ENCODE measurements at places on chromosomes 4 and X. TPM values are rescaled to one million over a fixed set of nuclear protein-coding genes. Genes with fewer than 3 reads are reported as not detected.

DNA sequence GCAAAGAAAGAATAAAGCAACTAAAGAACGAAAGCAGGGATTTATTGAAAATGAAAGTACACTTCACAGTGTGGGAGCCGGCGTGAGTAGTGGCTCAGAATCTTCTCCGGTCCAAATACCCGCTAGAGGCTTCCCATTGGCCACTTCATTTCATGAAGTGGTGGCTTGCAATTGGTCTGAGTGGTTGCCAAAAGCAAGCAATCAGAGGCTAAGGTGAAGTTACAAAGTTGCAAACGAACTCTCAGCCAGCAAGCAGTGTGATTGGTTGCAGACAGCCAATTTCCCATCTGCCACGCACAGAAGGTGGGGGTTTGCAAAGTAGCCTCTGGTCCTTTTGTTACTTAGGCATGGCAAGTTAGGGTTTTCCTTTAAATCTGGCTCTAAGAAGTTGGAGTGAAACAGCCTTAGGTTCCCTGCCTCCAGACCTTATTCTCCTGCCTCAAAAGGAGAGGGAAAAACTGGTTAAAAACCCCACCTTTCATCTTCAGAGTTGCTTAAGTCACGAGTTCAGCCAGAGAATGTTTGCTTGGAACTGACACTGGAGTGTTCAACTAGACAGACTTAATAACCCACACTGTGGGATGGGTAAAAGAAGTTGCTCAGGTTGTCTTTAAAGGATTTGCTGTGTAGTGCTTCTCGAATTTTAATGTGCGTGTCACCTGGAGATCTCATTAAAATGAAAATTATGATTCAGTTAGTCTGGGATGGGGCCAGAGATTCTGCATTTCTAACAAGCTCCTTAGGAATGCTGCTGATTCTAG is 6.9 kb upstream of the CLOCK start:
- H3K4me1 ChIP-seq = no peaks in the 10 kb centered on the region
- H3K27me3 ChIP-seq = no peaks in the 10 kb centered on the region
- no peaks in the 10 kb centered on the region for H3K36me3 ChIP-seq
- peak overlapping the region; percentile 13 for H3K27ac ChIP-seq
- DNase-seq = no peak

GRCh38 chr4:88297212-88297516 is 12.8 kb upstream of the PPM1K start:
- no peaks in the 10 kb centered on the region for H3K27me3 ChIP-seq
- no peak overlapping the region for H3K27ac ChIP-seq
- H3K36me3 ChIP-seq = no peaks in the 10 kb centered on the region
- H3K4me3 ChIP-seq = no peak overlapping the region
- no peak for DNase-seq
- H3K4me1 ChIP-seq = no peaks in the 10 kb centered on the region

- no peaks in the 10 kb centered on the region for H3K27me3 ChIP-seq
- no peak overlapping the region for H3K27ac ChIP-seq
- H3K36me3 ChIP-seq = no peaks in the 10 kb centered on the region
- H3K4me3 ChIP-seq = no peak overlapping the region
- no peaks in the 10 kb centered on the region for H3K4me1 ChIP-seq
Measured at GRCh38 chr4:178415925-178416324, 973.7 kb upstream of the AGA start.

GRCh38 chrX:154804957-154805695 is at the start of gene MPP1:
MPP1 (minus strand) TSS chrX:154805485; CDS start chrX:154805373, 112 bp downstream.
- H3K4me1 ChIP-seq = peaks cover 3% of the 10 kb centered on the region
- no peaks in the 10 kb centered on the region for H3K27me3 ChIP-seq
- DNase-seq = peak; percentile 76
- no peaks in the 10 kb centered on the region for H3K36me3 ChIP-seq
- H3K4me3 ChIP-seq = peak within 1 kb of the TSS; percentile 61

SPRY1 gene
- 34.2 TPM for total RNA-seq

Data from colonic mucosa (tissue), 4 donors.